A673 (cell line): ENCODE measurements at places on chromosomes 16 and 17. TPM values are rescaled to one million over a fixed set of nuclear protein-coding genes. Genes with fewer than 3 reads are reported as not detected.

GRCh38 chr16:1621851-1622250 is 9.7 kb downstream of the CRAMP1 start:
- H3K4me3 ChIP-seq: no peak overlapping the region
- no peak for DNase-seq
- H3K4me1 ChIP-seq: no peaks in the 10 kb centered on the region
- H3K27me3 ChIP-seq: no peaks in the 10 kb centered on the region
- peaks cover 33% of the 10 kb centered on the region for H3K36me3 ChIP-seq

PIK3R5 gene
- total RNA-seq: 0.09 and 0.24 TPM in 2 replicates

DNA sequence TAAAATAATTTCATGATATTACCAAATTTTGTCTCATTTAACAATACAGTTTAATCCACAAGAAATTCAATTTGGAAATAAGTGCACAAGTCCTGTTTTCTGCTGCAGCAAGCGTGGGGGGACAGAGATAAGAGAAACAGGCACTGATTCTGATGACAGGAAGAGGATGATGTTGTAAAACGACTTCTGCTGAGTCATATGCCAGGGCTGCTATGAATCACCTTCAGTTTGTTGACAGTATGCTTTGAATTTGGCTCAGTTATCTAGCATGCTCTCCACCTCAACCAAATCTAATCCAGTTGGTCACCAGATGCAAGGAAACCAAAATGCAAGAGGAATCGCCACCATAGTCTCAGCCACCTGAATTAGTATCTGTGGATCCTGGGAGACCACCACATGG is 244.1 kb upstream of the MON1B start:
- H3K27me3 ChIP-seq: no peaks in the 10 kb centered on the region
- peak; percentile 30 for DNase-seq
- H3K36me3 ChIP-seq: no peaks in the 10 kb centered on the region

ULK2 gene
- 12.9 and 15.6 TPM in 2 replicates for total RNA-seq

KRT27 gene
- not detected in 2 replicates for total RNA-seq

CCDC154 gene
- total RNA-seq: 1.2 and 1.6 TPM in 2 replicates

- no peaks in the 10 kb centered on the region for H3K4me1 ChIP-seq
- H3K36me3 ChIP-seq: no peaks in the 10 kb centered on the region
- H3K27ac ChIP-seq: no peak overlapping the region
Observed at GRCh38 chr16:84916178-84916577, 95.2 kb downstream of the ZDHHC7 start.

GRCh38 chr16:84505249-84506187 is 1.1 kb upstream of the MEAK7 start:
- H3K36me3 ChIP-seq: no peaks in the 10 kb centered on the region
- DNase-seq: no peak
- peak overlapping the region; percentile 72 for H3K4me3 ChIP-seq
- H3K4me1 ChIP-seq: peaks cover 3% of the 10 kb centered on the region

C1QTNF8 gene
- not detected in 2 replicates for total RNA-seq

HOXB3 gene
- 40.7 and 46.1 TPM in 2 replicates for total RNA-seq

NACA2 gene
- total RNA-seq: 0.42 TPM in 1 of 2 replicates, not detected in the other

ACAP1 gene
- total RNA-seq: 1.1 TPM in 2 replicates

DNA sequence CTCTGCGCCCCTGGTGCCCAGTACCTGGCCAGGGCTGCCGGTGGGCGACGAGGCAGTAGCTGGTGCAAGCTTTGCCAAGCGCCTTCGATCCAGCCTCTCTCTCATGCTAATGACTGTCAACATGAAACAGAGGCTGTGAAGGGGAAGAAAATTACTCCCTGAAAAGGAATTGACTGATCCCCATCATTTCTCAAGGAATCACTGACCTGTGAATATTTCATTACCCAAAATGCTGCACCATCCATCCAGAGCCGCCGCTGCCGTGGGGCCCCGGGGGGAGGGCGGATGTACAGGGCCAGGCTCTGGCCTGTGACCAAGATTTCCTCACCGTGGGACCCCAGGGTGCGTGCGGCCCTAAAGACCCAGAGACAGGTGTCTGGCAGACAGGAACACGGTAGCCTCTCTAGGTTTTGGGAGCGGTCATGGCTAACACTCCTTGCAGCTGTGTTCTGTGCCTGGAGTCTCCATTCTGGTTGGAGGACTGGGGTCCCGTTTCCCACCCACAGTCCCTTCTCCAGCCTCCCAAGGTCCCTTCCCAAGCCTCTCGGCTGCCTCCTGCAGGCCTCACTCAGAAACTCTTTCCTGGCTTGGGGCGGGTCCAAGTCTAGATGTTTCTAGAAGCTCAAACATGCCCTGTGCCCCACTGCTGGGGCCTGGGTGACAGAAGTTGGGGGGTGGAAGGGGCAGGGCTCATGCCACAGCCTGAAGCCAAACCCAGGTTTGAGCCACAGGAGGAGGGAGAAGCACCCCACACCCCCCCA is 73.3 kb downstream of the ENGASE start:
- no peak overlapping the region for H3K27ac ChIP-seq
- H3K36me3 ChIP-seq: no peaks in the 10 kb centered on the region
- DNase-seq: no peak
- H3K4me3 ChIP-seq: no peak overlapping the region

DNA sequence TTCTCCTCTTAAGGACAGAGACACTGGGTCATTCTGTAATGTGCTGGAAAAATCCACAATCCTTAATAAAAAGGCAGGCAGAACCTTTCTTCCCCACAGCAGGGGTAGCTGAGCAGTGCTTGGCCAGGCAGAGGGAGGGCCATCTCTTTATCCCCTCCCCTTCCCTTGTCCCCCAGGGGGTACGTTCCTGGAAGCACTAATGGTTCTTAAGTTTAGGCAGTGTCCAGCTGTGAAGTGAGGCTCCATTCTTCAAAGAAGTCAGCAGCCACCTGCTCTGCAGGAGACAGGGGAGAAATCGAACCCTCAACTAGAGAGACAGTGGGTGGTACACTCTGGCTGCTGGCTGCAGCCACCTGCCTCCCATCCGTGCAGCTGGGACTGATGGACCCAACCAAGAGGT is 533.9 kb upstream of the CDH11 start:
- H3K4me1 ChIP-seq: peaks cover 35% of the 10 kb centered on the region
- no peaks in the 10 kb centered on the region for H3K27me3 ChIP-seq
- no peak overlapping the region for H3K4me3 ChIP-seq

DNA sequence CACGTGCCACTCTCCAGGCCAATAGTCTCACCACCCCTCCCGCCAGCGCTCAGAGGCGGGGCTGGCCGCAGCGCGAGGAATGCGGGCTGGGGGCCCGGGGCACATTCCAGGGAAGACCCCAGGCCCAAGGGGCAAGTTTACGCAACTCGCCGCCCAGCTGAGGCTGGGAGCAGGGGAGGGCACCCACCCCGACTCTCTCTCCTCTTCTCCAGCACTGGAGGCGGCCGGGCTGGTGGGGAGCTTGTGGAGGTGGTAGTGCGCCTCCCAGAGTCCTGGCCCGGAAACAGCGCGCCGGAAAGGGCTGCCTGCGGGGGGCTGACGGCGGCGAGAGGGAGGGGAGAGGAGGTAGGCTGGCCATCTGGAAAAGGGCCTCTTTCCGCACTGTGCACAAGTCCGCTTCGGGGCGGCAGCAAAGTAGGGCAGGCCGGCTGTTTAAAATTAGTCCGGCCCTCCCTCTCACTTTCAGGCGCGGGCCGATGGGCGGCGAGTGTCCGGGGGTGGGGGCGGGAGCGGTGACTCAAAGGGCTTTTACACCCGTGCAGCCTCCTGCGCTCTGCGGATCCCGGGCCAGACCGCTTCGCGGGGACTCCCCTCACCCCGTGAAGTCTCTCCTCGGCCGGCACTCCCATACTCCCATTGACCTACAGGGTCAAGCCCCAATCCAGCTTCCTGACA is 1.1 kb downstream of the FHOD1 start:
- peak overlapping the region; percentile 90 for H3K4me3 ChIP-seq
- peak overlapping the region; percentile 79 for H3K27ac ChIP-seq

KREMEN2 gene
- total RNA-seq: 0.49 and 1.6 TPM in 2 replicates

DNA sequence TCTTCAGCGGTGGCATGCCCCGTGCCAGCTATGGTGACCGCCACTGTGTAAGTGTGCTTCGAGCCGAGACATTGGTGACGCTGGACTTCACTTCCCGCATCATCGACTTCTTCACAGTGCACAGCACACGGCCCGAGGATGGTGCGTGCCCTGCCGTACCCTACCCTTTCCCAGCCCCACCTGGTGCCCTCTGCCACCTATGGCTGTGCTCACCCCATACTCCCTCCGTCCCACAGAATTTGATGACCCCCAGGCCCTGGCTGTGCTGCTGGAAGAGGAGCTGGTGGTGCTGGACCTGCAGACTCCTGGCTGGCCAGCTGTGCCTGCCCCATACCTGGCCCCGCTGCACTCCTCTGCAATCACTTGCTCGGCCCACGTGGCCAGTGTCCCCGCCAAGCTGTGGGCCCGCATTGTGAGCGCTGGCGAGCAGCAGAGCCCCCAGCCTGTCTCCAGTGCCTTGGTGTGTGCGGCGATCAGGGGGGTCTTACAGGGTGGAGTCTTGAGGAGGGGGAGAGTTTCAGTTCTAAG is 9.5 kb downstream of the LLGL1 start:
- H3K27me3 ChIP-seq: no peaks in the 10 kb centered on the region
- no peak overlapping the region for H3K4me3 ChIP-seq
- DNase-seq: no peak
- H3K4me1 ChIP-seq: no peaks in the 10 kb centered on the region
- peaks cover 12% of the 10 kb centered on the region for H3K36me3 ChIP-seq

GRCh38 chr16:87469169-87469568 is 23.7 kb downstream of the ZCCHC14 start:
- peaks cover 30% of the 10 kb centered on the region for H3K4me1 ChIP-seq
- no peaks in the 10 kb centered on the region for H3K36me3 ChIP-seq
- no peak overlapping the region for H3K27ac ChIP-seq
- DNase-seq: no peak
- H3K27me3 ChIP-seq: no peaks in the 10 kb centered on the region

- no peaks in the 10 kb centered on the region for H3K36me3 ChIP-seq
- no peaks in the 10 kb centered on the region for H3K4me1 ChIP-seq
- DNase-seq: no peak
- peaks cover 49% of the 10 kb centered on the region for H3K27me3 ChIP-seq
Observed at GRCh38 chr17:5869041-5869745, 201.0 kb upstream of the WSCD1 start.

GRCh38 chr16:14629612-14629918 is 495 bp downstream of the PARN start:
- DNase-seq: no peak
- H3K36me3 ChIP-seq: peaks cover 32% of the 10 kb centered on the region

GRCh38 chr16:6602405-6602804 is 730.2 kb upstream of the RBFOX1 start:
- H3K36me3 ChIP-seq: no peaks in the 10 kb centered on the region
- H3K27ac ChIP-seq: no peak overlapping the region
- H3K27me3 ChIP-seq: peaks cover 31% of the 10 kb centered on the region
- no peak overlapping the region for H3K4me3 ChIP-seq
- H3K4me1 ChIP-seq: no peaks in the 10 kb centered on the region
- DNase-seq: no peak

KRTAP2-1 gene
- not detected in 2 replicates for total RNA-seq

DNA sequence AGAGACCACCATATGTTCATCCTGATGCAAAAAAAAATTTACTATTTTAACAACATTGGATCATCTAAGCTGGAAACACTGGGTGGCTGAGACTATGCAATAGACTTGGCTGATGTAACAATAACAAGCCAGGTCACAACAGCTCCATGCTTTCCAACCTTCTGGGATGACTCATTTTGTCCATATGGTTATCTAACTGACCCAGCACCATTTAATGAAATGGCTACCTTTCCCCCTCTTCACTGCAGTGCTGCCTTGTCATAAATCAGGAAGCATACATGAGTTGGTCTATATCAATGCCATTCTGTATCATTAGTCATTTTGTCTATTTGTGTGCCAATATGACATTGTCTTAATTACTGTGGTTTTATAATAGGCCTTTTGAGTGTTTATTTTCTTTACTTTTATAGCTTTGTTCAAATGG is 217.6 kb upstream of the KCNJ16 start:
- H3K27me3 ChIP-seq: no peaks in the 10 kb centered on the region
- H3K27ac ChIP-seq: no peak overlapping the region
- H3K4me1 ChIP-seq: no peaks in the 10 kb centered on the region
- no peak overlapping the region for H3K4me3 ChIP-seq
- no peaks in the 10 kb centered on the region for H3K36me3 ChIP-seq

CCDC200 gene
- total RNA-seq: not detected in 2 replicates

DNA sequence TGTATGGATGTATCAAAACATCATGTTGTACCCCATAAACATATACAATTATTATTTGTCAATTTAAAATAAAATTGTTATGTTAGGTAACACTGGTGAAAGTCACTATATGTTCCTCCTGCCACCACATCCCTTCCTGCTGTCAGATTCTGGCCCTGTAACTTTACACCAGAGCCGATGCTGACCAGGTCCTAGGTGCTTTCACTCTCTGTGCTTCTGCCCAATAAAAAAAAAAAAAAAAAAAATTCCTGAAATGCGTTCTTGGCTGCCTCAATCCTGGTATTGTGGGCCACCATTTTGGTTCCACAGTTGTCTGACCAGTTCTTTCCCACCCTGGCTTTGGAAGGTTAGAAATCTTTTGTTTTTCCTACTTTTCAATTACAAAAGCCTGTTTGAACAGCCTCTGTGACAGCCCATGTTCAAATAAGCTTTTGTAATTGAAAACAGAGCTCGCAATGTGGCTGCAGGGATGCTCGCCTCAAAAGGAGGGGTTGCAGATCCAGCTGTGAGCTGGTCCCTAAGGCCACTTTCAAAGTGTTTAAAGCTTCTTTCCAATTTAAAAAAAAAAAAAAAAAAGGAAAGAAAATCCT is 831.0 kb upstream of the EEF2KMT start:
- no peaks in the 10 kb centered on the region for H3K27me3 ChIP-seq
- no peak overlapping the region for H3K4me3 ChIP-seq
- H3K36me3 ChIP-seq: no peaks in the 10 kb centered on the region
- H3K27ac ChIP-seq: no peak overlapping the region
- no peaks in the 10 kb centered on the region for H3K4me1 ChIP-seq

DNA sequence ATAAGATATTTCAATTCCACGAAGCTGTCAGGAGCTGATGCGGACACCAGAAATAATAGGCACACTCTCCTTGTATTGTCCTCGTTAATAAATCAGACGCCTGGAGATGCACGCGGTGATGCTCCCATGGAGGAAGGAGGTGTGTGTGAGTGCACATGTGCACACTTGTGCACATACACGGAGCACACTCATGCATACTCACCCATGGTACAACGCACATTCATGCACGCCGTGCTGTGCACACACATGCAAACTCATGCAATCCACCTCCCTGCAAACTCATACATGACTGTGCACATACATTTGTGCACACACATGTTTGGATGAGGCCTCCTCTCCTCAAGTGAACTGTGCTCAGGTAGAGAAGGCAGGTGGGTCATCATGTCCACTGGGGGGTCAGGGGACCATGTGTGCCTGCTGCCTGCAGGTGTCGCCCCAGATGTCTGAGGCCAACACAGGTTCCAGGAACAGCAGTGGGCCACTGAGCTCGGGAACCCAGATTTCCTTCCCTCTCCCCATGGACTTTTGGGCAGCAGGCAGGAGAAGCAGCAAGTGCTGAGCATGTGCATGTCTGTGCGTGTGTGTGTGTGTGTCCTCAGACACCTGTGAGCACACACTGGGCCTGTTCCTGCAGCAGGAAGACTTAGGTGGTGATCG is 165.3 kb downstream of the SDK2 start:
- no peaks in the 10 kb centered on the region for H3K4me1 ChIP-seq
- no peak for DNase-seq
- no peaks in the 10 kb centered on the region for H3K27me3 ChIP-seq

DNA sequence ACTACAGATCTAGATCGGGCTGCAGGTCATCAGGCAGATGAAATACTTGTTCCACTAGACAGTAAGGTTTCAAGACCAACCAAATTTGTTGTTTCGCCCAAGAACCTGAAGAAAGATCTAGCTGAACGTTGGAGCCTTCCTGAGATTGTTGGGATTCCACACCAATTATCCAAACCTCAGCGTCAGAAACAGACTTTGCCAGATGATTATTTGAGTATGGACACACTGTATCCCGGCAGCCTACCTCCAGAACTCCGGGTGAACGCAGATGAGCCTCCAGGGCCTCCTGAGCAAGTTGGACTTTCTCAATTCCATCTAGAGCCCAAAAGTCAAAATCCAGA is 14.4 kb downstream of the LRRC37B start:
- H3K4me1 ChIP-seq: no peaks in the 10 kb centered on the region
- no peaks in the 10 kb centered on the region for H3K36me3 ChIP-seq
- no peak for DNase-seq
- no peak overlapping the region for H3K4me3 ChIP-seq
- no peak overlapping the region for H3K27ac ChIP-seq
- H3K27me3 ChIP-seq: no peaks in the 10 kb centered on the region
